ENCODE measurements at places on chromosomes 6 and 20.

DNA sequence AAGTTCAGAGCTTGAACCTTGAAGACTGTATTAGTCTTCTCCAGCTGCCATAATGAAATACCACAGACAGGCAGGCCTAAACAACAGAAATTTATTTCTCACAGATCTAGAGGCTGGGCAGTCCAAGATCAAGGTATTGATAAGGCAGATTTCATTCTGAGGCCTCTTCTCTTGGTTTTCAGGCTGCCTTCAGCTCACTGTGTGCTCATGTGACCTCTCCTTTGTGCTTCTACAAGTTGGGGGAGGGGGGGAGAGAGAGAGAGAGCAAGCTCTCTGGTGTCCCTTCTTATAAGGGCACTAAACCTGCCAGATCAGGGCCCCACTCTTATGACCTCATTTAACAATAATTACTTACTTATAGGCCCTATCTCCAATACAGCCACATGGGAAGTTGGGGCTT, 102.6 kb upstream of the RSPO3 start:
- no peak for DNase-seq

GRCh38 chr6:166630462-166630861, 3.4 kb upstream of the RPS6KA2 start:
- DNase-seq = no peak

GRCh38 chr6:165013701-165014100, 295.7 kb downstream of the C6orf118 start:
- no peak for DNase-seq

GRCh38 chr6:33888183-33888582, 84.4 kb upstream of the MLN start:
- DNase-seq = no peak

DNA sequence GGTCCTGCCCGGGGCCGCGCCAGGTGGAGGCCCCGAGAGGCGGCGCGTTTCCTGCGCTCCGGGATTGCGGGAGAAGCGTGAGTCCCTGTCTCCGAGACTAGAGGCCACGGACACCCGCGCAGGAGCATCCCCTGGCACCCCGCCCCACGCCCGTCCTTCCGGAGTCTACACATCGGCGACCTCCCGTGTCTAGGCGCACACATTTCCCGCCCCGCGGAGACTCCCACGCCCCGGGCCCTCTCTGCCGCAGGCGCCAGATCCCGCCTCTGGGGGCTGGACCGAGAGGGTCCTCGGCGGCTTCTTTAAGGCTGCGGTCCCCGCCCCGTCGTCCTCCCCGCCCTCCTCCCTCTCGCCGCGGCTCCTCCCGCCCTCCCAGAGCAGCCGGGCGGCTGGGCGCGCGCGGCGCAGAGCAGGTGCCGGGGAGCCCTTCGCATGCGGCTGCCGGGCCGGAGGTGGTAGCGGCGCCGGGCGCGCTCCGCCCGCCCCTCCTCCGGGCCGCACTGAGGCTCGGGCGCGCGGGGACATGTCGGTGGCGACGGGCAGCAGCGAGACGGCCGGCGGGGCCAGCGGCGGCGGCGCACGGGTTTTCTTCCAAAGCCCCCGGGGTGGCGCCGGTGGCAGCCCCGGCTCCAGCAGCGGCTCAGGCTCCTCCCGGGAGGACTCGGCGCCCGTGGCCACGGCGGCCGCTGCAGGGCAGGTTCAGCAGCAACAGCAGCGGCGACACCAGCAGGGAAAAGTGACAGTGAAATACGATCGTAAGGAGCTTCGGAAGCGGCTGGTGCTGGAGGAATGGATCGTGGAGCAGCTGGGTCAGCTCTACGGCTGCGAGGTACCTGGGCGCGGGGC, at the start of gene PPP1R14C:
PPP1R14C (plus strand) TSS at position 375 of the 846 bp plus-strand sequence; CDS start at position 524, 149 bp downstream.
- no peak for DNase-seq
